ENCODE measurements at places on chromosomes 3 and 15.

GRCh38 chr3:94822298-94822697 is 759.4 kb downstream of the NSUN3 start:
- DNase-seq = no peak

GRCh38 chr3:112136959-112137693 is 4.1 kb upstream of the GCSAM start:
- DNase-seq = peak; percentile 24

DNA sequence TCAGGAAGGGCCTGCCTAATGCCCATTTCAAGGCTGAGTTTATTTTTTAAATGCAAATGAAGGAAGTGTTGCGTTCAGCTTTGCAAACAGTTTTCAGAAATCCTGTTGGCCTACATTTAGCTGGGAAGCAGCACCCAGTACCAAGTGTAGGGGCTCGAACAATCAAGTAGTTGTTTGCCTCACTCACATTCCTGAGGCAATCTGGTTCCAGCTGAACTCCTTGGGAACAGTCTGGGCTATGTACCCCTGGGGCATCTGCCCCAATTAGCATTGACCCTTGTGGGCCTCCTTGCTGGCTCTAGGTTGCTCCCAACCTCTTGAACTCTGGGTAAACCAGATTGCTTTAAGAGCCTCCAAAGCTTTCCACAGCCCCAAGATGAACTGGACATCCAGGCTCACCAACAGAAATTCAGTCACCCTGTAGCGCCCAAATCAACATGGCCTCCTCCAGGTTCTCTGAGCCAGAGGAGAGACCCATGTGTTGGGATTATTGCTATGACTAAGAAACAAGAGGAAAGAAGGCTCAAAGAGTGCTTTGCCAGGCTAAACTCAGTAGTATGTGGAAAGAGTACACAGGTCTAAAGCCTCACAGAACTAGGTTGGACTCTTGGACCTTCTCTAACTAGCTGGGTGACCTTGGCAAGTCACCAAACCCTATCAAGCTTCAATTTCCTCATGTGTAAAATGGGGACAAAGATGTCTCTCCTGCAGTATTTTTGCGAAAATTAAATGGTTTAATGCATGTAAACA is 532.7 kb downstream of the SOX2 start:
- DNase-seq = no peak

GRCh38 chr3:60142009-60142408 is 1092.2 kb upstream of the CFAP20DC start:
- no peak for DNase-seq
